ENCODE measurements at places on chromosomes 7 and 10. TPM values are rescaled to one million over a fixed set of nuclear protein-coding genes. Genes with fewer than 3 reads are reported as not detected.

KIAA1549 gene
- polyA plus RNA-seq: 1.7 TPM

DIP2C gene
- polyA plus RNA-seq: 12.2 TPM

NPFFR1 gene
- polyA plus RNA-seq: not detected

HTR5A gene
- polyA plus RNA-seq: not detected

IFIT2 gene
- 6.0 TPM for polyA plus RNA-seq

AZGP1 gene
- 0.88 TPM for polyA plus RNA-seq

TACC2 gene
- 42.0 TPM for polyA plus RNA-seq

KLHL7 gene
- 34.0 TPM for polyA plus RNA-seq

SFRP5 gene
- 8.7 TPM for polyA plus RNA-seq

CPN1 gene
- not detected for polyA plus RNA-seq

SCART1 gene
- polyA plus RNA-seq: 1.4 TPM

ANXA8L1 gene
- 0.44 TPM for polyA plus RNA-seq

DPYSL4 gene
- 0.99 TPM for polyA plus RNA-seq

PDIA4 gene
- 26.1 TPM for polyA plus RNA-seq

Data from adrenal gland (tissue), 19 donors.